ENCODE measurements at places on chromosomes 16 and 17. TPM values are rescaled to one million over a fixed set of nuclear protein-coding genes. Genes with fewer than 3 reads are reported as not detected.

Gene MT1F
- polyA plus RNA-seq: 10.8 TPM

Gene HP
- polyA plus RNA-seq: not detected

Gene CD19
- not detected for polyA plus RNA-seq

Gene ABI3
- polyA plus RNA-seq: not detected

Gene TBC1D3L
- 12.1 TPM for polyA plus RNA-seq

Gene CDC42EP4
- 60.1 TPM for polyA plus RNA-seq

Gene HOXB8
- polyA plus RNA-seq: 5.8 TPM

Gene CLEC3A
- not detected for polyA plus RNA-seq

Gene NOG
- polyA plus RNA-seq: 0.73 TPM
